ENCODE measurements at places on chromosomes 16 and 17.

DNA sequence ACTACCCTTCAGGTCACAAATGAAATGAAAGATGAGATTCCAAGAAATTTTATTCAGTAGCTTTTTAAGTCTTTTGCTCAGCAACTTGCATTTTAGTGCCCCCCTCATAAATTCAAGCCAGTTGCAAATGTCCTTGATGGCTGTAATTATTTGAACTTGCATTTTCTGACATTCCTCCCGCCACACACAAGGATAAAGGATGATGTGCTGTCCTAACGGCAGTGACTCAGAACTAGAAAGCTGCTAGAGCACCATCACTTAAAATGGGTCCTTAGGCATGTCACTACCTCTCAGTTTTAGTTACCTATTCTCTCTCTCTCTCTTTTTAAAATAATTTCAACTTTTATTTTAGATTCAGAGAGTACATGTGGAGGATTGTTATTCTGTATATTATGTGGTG lies 306.7 kb downstream of the CNTNAP4 start:
- DNase-seq, result no peak

GRCh38 chr17:413706-414380 lies 61.2 kb upstream of the RPH3AL start:
- DNase-seq, result no peak

DNA sequence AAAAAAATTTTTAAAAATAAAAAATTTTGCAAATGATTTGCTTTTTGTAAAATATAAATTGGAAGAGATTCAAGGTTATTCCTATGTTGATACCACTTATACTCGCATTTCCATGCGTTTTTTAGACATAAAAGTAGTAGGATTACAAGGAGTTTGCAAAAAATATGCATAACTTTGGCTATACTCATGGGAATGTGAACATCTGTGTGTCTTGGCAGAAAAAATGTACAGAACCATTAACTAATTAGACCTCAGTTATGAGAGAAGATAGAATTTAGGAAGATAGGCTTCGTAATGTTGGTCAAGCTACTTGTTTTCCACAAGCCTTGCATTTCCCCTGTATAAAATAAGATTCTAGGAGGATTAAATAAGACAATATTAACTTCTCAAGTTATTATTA lies 61.1 kb upstream of the VPS4A start:
- DNase-seq, result peak; percentile 42

DNA sequence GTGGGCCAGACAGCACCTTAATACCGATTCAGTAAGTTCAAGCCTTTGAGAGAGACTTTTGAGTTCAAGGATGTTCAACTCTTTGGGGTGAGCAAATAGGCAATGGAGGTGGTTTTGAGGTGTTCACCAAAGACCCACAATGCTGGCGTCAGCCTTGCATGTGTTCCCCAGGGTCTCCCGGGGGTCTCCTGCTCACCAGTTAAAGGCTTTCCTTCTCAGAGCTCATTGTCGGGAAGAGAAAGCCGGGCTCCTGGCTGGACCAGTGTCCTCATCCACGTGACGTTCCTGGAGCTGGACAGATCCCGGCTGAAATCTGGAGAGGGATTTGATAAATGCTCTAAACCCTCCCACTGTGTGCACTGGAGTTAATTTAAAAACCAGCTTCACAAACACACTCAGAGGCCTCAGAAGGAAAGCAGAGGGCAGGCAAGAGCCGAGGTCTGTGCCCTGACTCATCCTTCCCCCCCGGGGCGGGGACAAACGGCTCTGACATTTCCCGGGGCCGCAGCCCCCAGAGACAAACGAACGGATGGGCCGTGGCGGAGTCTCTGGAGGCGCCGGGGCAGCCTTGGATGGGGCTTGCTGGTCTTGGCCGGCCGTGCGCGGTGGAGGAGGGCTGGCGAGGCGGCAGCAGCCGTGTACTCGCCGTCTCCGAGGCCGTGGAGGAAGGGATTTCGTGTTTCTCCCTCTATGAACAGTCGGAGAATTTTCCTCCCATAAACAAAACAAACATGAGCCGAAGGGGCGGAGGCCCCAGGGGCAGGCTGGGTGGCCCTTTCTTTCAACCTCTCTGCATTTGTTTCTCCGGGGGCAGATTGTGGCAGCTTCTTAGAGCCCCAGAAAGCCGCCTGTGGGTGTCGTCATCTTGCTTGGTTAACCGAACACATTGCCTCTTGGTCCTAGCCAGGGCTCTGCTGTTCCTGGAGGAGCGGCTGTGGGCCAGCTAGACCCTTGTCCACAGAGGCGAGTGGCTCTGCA lies 94.2 kb downstream of the NTN1 start:
- DNase-seq, result peak; percentile 63

DNA sequence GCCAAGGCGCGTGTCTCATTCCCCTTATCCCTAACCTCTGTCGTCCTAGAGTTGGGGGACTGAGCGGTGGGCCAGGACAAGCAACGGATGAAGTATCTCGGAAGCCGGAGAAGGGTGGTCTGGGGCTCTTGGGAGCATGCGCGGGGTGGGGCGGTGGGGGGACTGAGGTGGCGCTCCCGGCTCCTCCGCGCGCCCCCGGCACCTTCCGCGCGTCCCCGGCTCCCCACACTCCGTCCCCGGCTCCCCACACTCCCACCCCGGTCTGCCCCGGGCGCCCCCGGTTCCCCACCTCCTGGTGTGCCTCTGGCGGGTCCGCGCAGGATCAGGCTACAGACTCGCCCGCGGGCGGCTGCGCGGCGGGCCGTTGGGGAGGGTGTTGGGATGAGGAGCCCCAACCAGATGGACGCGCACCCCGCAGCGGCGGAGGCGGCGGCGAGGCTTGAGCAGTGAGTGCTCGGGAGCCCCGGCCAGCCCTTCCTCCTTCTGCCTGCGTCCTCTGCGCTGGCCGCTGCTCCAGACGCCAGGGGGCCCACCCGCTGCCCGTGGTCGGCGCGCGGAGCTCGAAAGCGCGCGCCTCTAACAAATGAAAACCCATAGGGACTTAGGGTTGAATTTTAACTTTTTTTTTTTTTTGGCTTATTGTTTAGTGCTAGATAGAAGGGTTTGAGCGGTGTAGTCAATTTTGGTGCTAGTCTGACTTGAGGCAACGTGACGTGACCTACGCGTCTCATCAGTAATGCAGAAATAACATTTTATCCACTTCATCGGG lies 5.6 kb upstream of the CRYM start:
- no peak for DNase-seq

- no peak for DNase-seq
Observed at GRCh38 chr16:20352615-20353014, at the start of gene UMOD. Gene UMOD, minus strand, starts transcription at chr16:20352715. Its CDS starts 1,978 bp downstream, at chr16:20350737.
